Right forelimb (tissue), 1 donor: ENCODE measurements at places on chromosomes 3 and 15.
A peak's percentile ranks its signal among the peaks of the same experiment; 100 is the strongest.

- peak; percentile 51 for DNase-seq
Measured at GRCh38 chr3:61250784-61251173, 473 bp downstream of the FHIT start.

DNA sequence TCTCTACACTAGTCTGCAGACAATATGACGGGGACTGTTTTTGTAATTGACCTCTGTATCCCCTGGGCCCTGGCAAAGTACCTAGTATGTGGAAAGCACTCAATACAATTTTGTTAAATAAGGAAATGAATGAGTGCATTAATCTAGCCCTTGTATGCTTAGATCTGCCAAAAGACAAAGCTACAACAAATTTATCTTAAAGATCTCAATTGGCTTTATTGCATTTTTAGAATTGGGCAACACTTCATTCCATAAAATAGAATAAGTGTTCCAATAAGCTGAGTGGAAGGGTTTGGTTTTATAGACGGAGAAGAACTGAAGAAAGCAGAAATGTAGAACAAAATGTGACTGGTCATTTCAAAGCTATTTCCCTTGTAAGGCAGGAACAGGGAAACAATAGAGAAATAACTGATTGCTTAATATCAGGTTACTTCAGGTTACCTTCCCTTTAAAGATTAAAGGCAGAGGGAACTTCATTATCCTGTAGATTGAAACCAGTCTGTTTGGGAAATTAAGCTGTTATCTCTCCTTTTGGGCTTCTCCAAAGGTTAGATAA lies 108.3 kb upstream of the MME start:
- no peak for DNase-seq

GRCh38 chr3:71360764-71361163 lies 222.8 kb downstream of the FOXP1 start:
- no peak for DNase-seq

GRCh38 chr3:27596334-27596841 lies 112.2 kb upstream of the SLC4A7 start:
- no peak for DNase-seq

- no peak for DNase-seq
Measured at GRCh38 chr3:454986-455385, 258.4 kb downstream of the CHL1 start.

DNA sequence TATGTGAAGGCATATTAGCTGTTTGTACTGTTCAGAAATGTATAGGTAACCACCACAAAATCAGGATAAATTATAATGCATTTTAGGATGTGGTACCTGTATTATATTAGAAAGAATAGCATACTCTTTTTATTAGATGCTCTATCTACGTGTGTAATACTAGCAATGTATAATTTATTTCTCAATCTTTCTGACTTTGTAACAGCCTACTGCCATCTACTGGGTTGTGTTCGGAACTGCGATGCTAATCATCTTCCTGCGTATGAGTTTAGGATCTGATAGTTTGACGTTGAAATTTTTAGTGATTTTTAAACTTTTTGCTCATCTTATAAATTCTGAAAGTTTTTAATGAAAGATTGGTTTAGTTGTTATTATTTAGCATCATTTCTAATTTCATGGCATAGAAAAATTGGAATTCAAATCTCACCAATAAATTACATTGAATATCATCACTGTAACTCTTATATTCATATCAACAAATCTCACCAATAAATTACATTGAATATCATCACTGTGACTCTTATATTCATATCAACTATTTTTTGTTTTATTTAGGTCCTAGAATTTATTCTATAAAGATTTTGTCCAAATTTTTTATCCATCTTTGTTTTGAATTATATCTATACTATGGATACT lies 322.7 kb upstream of the ZNF717 start:
- no peak for DNase-seq

DNA sequence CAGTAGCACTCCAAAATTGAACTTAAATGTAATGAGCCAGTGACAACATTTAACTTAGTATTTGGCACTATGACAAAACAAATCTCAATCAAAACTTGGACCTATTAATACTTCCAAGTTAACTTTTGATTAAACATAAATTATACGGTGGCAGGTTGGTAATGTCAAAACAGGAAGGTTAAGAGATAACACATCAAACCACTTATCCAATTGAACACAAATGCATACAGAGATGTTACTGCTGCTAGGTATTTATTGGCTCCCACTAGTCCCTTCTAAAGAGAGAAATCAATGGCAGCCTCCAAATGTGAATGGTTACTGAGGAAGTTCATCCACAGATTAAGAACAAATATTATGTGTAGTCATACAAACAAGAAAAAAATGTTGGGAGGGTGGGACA lies 1.8 kb downstream of the GSK3B start:
- no peak for DNase-seq

GRCh38 chr3:124620600-124621063 lies 109.6 kb upstream of the UMPS start:
- DNase-seq, result no peak

DNA sequence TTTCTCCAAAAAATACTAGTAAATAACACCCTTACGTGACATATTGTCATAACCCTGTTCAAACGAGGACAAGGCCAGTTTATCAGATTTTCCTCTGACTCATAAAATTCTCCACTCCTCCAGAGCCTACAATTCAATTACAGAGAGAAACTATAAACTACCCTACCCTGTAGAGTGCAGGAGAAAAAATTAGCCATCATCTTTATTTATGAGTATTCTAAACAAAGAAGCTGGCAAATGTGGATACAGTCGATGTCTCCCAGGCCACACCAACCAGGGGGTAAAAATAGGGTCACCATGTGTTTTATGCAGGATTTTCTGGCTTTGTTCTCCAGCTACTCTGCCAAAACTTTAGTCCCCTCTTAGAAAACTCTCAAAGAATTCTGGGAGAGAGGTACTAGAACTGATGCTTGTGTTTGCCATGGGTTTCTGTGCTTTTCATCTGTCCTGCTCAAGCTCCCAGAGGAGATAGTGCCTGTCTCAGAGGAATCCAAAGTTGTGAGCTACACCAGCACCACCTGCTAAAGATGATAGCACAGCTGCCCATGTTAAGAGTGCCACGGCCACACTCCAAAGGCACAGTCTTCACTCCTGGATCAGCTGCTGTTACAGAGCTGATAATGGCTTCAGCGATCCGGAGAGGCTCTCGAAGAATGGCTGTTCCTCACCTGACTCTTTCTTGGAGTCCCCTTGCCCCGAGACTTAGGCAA lies 150.2 kb downstream of the IMPG2 start:
- no peak for DNase-seq

GRCh38 chr3:19711160-19711782 lies 222.7 kb downstream of the EFHB start:
- no peak for DNase-seq
